ENCODE measurements at places on chromosomes 4 and X.

DNA sequence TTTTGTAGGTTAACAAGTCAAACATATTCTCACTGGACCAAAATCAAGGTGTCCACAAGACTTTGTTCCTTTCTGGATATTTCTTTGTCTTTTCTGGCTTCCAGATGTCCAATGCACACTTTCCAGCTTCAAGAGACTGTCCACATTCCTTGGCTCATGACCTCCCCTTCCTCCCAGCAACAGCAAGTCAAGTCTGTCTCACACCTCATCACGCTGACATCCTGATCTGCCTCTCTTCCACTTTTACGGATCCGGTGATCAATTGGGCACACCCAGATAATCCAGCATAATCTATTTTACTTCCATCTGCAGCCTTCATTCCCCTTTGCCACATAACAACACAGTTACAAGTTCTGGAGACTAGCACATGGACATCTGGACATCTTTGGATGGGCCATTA, 9.6 kb downstream of the TIFA start:
- no peak for DNase-seq

DNA sequence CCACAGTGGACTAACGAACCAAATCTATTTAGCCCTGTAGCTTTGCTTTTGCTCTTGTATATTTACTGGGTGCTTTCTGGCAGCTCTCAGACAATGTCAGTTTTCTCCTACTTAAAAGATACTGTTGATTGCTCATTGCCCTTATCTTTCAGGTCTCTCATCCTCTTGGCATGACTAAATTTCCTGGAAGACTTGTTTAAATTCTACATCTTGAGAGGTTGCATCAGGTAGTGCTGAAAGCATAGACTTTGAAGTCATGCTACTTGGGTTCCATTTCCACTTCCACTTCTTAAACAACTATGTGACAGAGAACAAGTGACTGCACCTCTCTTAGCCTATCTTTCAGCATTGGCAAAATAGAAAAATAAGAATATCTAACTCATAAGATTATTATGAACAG, 8.4 kb downstream of the TDO2 start:
- no peak for DNase-seq

DNA sequence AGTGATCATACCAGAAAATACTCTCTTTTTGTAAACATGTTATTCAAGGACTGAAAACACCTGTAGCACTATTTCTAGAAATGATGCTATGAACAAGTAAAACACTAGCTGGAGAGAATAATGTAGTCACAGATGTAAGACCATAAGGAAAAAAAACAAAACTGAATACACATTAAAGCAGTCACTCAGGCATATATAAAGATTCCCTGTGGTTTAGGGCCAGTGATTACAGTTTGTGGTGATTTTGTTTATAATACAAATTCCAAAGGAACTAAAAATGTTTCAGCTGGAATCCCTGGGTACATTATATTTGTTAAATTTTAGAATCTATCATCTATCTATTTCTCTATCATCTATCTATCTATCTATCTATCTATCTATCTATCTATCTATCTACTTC, 777.8 kb upstream of the FRG1 start:
- no peak for DNase-seq

GRCh38 chr4:25128671-25129070, 31.6 kb downstream of the SEPSECS start:
- no peak for DNase-seq

GRCh38 chr4:132059227-132059626, 1089.9 kb upstream of the PCDH10 start:
- no peak for DNase-seq

- no peak for DNase-seq
These were observed 30.3 kb upstream of the DDX53 start for GRCh38 chrX:22969411-22969810.

GRCh38 chr4:83241132-83241531, 43.5 kb downstream of the COQ2 start:
- DNase-seq = no peak

GRCh38 chr4:86326400-86326799, 33.5 kb downstream of the MAPK10 start:
- no peak for DNase-seq

DNA sequence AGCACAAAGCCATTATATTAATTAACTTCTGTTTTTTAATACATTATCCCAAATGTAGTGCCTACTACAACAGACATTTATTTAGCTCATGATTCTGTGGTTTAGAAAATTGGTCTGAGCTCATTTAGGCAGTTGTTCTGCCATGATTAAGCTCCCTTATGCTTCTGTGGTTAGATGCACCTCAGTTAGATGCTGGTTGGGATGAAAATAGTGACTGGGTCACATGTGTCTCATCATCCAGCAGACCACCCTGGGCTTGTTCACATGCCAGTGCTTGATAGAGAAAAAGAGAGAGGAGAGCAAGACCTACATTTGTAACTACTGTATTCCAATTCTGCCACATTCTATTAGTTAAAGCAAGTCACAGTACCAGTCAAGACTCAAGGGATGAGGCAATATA, 376.4 kb upstream of the GNPDA2 start:
- DNase-seq = no peak

DNA sequence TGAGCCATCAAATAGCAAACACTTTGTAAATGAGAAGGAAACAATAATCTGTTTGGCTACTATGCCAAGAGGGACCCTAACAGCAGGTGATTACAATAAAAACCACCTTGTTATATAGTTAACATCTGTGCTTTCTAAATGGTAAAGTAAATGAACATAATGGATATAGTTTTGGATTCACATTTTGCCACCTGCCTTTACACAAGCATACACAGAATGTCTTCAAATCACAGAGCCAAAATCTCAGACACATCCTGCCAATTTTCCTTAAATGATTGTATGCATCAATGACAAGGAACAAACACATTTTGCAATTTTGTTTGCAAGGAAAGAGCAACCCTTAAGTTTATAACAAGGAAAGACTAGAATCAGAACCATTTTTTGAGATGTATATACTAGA, 334.2 kb downstream of the FSTL5 start:
- no peak for DNase-seq

DNA sequence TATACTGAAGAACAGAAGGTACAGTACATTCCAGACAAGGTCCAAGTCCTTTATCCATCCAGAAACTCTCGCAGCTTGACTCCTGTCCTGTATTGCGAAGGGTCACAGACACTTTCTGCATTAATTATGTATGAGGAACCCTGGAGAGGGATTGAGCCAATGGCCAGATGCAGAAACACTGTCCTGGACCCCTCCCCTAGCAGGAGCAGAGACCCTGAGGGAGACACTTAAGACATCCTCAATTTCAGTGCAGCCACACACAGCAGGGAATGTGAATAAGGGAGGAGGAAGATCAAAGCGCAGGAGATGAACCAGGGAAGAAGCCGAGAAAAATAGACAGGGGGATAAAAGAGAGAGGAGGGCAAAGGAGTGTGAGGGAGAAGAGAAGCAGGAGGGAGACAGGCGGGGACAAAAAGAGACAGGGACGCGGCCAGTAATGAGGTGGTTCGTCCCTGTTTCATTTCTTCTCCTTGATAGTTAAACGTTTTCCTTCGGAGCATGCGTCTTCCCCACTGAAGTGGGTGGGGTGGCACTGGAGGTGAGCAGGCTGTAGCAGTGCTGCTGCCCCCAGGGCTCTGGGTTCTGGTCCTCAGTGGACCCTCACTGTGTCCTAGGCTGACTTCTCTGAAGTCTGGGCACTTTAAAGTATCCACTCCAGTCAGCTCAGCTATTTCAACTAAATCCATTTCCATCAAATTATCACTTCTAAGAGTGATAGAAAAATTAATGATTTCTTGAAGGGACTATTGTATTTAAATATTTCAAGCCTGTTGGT, 356.4 kb upstream of the NOCT start:
- DNase-seq = no peak

Measured in stimulated activated CD4-positive, alpha-beta T cell treated with anti-CD3 and anti-CD28 coated beads, Interleukin-4, amount 100 ng/mL, for 24 hours (primary cell).